ENCODE measurements at places on chromosomes 3 and 15.
A peak's percentile ranks its signal among the peaks of the same experiment; 100 is the strongest.

DNA sequence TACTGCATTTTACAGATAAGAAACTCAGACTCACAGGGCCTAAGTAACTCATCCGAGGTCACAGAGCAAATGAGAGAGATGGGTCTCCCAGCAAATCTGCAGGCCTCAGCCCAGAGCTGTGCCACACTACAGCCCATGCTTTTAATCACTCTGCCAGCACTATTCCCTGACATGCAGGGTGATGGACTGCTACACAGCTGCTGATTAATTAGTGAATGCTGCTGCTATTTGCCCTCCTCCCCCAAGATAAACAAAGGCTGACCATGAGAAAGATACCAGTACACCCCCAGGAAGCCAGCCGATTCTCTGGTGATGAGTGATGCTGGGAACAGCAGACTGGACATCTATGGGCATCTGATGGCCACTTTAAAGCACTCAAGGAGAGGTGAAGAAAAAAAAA, 39.3 kb downstream of the RFTN1 start:
- peak; percentile 51 for DNase-seq

GRCh38 chr15:94400526-94401298, 169.4 kb downstream of the MCTP2 start:
- DNase-seq = no peak

- DNase-seq = no peak
These were observed 37.7 kb downstream of the PDIA5 start for GRCh38 chr3:123104550-123104949.

DNA sequence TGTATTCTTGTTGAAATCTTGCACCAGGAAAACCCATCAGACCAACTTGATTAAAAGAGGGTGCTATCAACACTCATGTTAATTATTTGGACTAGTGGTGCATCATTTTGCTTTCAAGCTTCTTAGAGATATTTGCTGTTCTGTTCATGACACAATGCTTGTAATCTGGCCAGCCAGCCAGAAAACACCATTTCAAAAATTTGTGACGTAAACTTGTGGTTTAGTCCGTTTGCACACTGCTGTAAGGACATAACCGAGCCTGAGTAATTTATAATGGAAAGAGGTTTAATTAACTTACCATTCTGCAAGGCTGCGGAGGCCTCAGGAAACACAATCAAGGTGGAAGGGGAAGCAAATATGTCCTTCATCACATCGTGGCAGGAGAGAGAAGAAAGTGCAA, 374.3 kb upstream of the TGFBR2 start:
- peak; percentile 75 for DNase-seq

DNA sequence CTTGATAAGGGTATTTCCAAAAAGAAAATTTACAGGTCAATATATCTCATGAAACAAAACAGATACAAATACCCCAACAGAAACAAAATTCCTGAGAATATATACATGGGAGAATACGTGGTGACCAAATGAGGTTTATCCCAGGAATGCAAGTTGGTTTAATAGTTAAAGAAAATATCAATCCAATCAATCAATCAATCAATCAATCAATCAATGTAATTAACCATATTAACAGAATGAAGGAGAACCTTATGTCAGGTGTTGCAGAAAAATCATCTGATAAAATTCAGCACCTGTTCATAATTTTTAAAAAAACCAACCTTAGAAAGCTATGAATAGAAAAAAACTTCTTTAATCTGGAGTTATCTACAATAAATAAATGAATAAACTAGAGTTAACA, 35.9 kb downstream of the ITGA11 start:
- no peak for DNase-seq

GRCh38 chr15:35166730-35167359, 81.8 kb upstream of the NANOGP8 start:
- DNase-seq = no peak

DNA sequence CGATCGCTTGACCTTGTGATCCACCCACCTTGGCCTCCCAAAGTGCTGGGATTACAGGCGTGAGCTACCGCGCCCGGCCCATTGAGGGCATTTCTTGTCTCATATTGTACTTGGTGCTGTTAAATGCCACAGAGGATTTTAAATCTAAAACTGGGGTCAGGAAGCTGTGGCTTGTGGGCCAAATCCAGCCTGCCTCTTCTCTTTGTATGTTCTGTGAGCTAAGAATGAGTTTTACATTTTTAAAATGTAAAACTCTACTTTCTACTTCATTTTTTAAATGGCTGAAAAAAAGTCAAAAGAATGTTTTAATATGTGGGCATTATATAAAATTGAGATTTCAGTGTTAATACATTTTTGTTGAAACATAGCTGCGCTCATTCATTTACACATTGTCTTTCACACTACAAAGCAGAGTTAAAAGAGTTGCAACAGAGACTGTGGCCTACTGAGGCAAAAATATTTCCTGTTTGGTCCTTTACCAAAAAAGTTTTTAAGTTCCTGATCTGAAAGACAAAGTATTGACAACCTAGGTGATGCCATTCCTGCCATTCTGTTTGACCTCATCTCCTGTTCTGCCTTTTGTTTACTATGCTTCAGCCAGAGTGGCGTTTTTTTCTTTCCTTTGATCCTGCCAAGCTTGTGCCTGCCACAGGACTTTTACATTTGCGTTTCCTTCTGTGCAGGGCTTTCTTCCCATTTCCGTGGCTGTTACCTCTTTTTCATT, 50.4 kb downstream of the PDCD6IP start:
- DNase-seq = no peak

GRCh38 chr15:45829336-45830153, 194.7 kb downstream of the SQOR start:
- no peak for DNase-seq

DNA sequence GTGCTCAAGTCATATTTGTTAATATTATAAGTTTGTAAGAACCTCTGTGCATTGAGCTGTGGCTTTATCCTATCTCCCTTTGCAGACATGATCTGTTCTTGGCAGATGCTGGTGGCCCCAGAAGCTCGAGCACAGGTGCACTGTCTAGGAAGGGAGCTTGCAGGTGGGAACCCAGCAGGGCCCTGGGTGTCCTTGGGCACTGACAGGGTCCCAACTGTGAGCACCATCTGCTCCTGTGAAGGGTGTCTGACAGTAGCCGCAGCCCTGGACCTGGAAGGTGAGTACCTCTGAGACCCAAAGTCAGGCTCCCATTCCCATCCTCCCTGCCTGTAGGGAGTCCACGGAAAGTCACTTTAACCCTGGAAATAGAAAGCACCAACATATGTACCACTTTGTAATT, 2.4 kb upstream of the REC114 start:
- no peak for DNase-seq

- DNase-seq = no peak
These were observed 18.0 kb upstream of the ARNT2 start for GRCh38 chr15:80386151-80386550.

DNA sequence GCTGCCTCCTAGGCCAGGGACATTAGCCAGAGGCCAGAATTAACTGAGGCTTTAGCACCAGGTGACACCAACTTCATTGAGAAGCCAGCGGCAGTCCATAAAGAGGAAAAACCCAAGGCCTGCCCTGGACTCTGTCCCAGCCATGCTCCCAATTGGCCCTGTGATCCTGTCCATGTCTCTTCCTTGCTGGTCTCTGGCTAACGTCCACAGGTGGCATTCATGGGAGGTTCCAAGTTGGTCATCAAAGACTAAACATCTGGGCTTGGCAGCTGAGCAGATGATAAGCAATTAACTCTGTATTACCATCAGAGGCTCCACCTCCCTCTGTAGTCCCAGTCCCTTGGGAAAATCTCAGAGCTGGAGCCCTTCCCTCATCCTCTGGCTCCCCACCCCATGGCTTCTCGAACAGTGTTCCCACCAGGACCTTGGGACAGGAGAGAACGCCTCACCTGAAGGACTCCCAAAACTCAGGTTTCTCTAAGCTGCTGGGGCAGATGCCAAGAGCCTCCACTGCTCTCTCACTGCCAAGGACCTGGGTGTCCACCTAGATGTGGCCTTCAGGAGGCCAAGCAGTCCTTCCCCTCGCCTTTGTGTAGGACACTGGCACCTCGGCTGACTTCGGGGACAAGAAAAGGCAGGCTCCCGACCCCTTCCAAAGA, 40.4 kb downstream of the GOLGA6A start:
- no peak for DNase-seq

GRCh38 chr3:38283810-38284755, 2.0 kb downstream of the SLC22A14 start:
- DNase-seq = peak; percentile 8

- peak; percentile 43 for DNase-seq
These were observed 337.7 kb upstream of the AGTR1 start for GRCh38 chr3:148360051-148360450.

GRCh38 chr3:17320266-17320665, 422.2 kb downstream of the TBC1D5 start:
- no peak for DNase-seq

DNA sequence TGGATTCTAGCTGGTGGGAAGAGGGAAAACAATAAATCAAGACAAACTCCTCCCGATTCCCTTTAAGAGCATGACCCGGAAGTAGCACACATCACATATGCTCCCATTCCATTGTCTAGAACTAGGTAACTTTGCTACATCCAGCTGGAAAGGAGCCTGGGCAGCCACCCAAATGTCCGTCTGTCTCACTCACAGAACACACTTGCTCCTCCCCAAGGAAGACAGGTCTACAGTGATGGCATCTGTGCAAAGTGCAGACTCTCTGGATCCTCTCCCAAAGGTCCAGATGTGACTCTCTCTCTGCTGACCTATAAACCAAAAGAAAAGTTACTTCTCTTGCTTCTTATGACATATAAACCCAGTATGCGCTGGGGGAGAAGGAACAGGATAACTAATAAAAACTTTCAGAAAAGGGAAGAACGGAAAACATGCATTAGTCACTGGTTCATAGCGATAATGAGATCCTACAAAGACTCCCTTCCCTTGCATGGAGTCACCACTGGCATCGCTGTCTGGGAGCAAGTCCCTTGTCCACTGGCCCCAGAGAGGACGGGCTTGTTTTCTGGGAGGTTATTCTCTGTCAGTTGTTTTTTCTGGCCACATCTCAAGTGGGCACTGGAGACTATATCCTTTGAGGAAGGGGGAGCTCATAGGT, 29.8 kb upstream of the EPHB3 start:
- DNase-seq = no peak

DNA sequence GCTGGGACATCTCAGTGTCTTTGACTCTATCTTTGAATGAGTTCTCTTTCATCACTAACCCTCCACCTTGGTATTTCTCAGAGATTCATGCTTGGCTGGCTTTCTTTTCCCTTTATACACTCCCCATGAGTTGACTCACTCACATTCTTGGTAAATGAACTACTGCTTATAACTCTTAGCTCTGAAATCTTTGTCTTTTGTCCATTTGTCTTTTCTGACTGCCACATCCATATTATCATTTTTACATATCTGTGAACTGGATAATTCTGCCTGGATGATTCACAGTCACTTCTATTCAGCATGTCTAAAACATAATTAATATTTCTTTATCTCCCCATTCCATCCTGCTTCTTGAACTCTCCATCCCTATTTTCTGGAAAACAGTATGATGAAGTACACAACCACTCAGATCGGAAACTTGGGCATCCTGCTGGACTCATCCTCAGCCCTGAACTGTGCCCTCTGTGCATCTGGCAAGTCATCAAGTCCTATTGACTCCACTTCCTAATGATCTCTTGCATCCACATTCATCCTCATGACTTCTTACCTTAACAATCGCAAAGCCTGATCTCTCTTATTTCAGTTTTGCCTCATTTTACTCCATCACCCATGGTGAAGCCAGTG, 66.9 kb downstream of the KCNAB1 start:
- DNase-seq = no peak

- no peak for DNase-seq
These were observed 219.9 kb downstream of the NFKBIZ start for GRCh38 chr3:102069211-102069662.

- DNase-seq = no peak
These were observed 111.5 kb downstream of the NTRK3 start for GRCh38 chr15:88144921-88145653.

GRCh38 chr3:12707449-12707848, 43.5 kb upstream of the RAF1 start:
- no peak for DNase-seq

DNA sequence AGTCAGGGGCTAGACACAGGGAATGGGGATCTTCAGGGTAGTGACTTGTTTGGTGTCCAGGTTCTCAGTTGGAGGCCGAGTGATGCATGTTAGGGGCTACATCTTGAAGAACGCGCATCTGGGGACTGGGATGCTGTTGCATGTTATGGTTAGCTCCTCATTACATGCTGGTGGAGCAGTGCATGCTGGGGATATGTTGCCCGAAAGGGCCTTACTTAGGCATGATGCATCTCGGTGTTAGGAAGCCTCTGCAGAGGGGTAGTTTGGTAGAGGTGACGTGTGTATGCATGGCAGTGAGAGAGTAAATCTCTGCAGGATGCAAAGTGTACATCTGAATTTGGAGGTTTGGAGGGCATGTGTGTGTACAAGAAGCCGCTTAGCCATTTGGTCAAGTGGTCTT, 2.4 kb downstream of the EIF4G1 start:
- no peak for DNase-seq

GRCh38 chr3:38597502-38598060, 51.9 kb downstream of the SCN5A start:
- no peak for DNase-seq

GRCh38 chr3:111864821-111865656, 6.0 kb downstream of the PHLDB2 start:
- DNase-seq = peak; percentile 91

- no peak for DNase-seq
These were observed 680.8 kb downstream of the GBE1 start for GRCh38 chr3:81080608-81081007.

- DNase-seq = peak; percentile 67
These were observed 274.1 kb downstream of the OTOL1 start for GRCh38 chr3:161770484-161771386.

GRCh38 chr3:171772427-171773056, 37.7 kb downstream of the PLD1 start:
- DNase-seq = no peak

DNA sequence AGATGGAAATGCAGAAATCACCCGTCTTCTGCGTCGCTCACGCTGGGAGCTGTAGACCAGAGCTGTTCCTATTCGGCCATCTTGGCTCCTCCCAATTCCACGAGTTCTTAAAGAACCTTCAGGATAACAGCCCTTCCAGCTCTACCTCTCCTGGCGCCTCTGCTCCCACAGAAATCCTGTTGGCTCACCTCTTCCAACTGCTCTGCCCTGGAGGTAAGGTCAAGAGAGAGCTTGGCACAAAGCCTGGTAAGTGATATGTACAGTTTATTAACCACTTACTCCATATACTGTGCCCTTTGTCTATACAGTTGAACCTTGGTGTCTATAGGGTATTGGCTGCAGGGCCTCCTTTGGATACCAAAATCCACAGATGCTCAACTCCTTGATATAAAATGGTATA, 17.8 kb upstream of the FGF12 start:
- no peak for DNase-seq

GRCh38 chr3:14377838-14378169, 24.6 kb upstream of the SLC6A6 start:
- DNase-seq = no peak

DNA sequence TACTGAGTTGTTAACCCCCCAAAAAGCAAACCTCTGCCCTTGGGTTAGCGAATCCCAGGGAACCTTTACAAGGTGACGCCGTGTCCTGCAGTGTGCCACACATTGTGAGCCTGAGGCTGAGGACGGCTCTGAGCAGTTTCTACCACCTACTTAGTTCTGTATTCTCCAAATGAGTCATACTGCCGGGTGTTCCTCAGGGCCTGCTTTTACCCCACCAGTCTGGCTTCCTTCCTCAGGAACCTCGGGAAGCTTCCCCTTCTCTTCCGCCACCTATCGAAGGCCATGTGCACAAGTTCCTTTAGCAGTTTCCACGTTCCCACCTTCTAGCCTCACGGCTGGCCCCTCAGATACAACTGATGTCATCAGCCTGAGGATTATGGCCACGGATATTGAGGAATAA, 384.0 kb upstream of the TPM1 start:
- peak; percentile 5 for DNase-seq

All from non-pigmented ciliary epithelial cell (primary cell).